ENCODE measurements at places on chromosomes 6 and 20.
A peak's percentile ranks its signal among the peaks of the same experiment; 100 is the strongest.

- no peak for DNase-seq
Measured at GRCh38 chr6:154138793-154139192, 99.8 kb downstream of the OPRM1 start.

- DNase-seq: no peak
Measured at GRCh38 chr6:35403544-35404442, 48.3 kb upstream of the FANCE start.

DNA sequence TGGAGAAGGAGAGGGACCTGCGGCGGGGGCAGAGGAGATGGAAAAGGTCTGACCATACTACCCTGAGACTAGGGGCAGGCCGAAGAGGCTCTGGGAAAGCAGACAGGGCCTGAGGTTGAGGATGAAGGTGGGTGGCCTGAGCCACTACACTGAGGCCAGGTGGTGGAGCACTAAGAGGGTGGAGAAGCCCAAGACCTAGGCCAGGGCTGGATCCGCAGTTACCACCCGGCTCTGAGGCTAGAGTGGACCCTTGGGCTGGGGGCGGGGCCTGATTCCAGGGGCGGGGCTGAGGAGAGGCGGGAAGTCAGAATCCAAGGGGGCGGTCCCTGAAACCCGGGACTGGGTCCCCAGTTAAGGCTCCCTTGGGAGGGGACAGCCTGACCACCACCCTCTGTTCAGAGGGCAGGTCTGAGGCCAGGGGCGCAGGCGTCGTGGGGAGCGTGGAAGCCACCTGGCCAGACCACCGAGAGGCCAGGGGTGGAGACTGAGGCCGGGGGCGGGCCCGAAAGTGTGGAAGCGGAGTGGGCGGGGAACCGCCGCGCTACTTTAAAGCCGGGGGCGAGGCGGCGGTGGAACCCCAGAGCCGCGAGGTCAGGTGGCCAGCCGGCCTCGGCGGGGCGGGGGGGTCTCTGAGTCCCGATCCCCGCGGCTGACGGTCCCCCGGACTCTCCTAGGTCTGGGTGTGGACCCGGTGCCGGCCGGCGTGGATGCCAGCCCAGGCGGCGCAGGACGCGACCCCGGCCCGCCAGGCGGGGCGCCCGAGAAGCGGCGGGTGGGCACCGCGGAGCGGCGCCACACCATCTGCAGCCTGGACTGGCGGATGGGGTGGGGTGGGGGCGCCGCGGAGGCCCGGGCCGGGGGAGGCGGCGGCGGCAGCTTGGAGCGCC is 8.3 kb downstream of the CCM2L start:
- DNase-seq: peak; percentile 95

- DNase-seq: no peak
Measured at GRCh38 chr6:54629131-54629530, 217.4 kb upstream of the FAM83B start.

- DNase-seq: no peak
Measured at GRCh38 chr20:43386878-43387277, 70.8 kb upstream of the SRSF6 start.

DNA sequence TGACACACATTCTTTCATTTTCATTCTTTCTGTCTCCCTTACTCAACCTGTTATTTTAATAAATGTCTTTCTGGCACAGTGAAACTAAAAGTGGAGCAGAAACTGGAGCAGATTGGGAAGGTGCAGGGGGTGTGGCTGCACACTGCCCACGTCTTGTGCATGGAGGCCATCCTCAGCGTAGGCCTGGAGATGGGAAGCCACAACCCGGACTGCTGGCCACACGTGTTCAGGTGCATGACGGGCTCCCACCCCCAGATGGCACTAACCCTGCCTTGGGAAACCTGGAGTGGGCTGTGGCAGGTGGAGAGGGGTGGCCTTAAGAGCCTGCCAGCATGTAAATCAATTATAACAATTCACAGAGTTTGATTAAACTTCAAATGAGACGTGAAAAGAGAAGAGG is 71.4 kb upstream of the PBOV1 start:
- DNase-seq: peak; percentile 60

- DNase-seq: no peak
Measured at GRCh38 chr20:39263076-39263475, 300.9 kb downstream of the DHX35 start.

- peak; percentile 46 for DNase-seq
Measured at GRCh38 chr20:62860924-62861691, 514 bp downstream of the TCFL5 start.
